Upper lobe of right lung (tissue), 1 donor: ENCODE measurements at places on chromosomes 12 and 14.

GRCh38 chr14:76846331-76847047, 20.3 kb downstream of the LRRC74A start:
- no peak for DNase-seq

DNA sequence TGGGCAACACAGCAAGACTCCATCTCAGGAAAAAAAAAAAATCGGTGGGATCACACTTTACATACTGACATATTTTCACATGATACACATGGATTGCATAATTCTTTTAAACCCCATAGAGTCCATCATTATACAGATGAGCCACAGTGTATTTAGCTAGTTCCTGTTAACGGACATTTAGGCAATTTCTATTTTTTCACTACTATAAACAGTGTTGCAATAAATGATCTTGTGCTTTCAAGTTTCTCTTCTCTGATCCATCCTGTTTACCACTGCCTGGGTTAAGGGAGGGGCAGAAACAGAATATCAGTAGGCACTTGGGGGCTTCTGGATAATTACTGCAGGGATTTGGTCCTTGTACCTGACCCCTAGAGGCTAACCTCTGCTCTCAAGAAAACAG, 43.4 kb upstream of the SPTLC2 start:
- DNase-seq, result no peak

GRCh38 chr12:65867394-65867793, 43.1 kb downstream of the HMGA2 start:
- DNase-seq, result no peak

GRCh38 chr14:106069804-106070625, 543.6 kb downstream of the TMEM121 start:
- no peak for DNase-seq

DNA sequence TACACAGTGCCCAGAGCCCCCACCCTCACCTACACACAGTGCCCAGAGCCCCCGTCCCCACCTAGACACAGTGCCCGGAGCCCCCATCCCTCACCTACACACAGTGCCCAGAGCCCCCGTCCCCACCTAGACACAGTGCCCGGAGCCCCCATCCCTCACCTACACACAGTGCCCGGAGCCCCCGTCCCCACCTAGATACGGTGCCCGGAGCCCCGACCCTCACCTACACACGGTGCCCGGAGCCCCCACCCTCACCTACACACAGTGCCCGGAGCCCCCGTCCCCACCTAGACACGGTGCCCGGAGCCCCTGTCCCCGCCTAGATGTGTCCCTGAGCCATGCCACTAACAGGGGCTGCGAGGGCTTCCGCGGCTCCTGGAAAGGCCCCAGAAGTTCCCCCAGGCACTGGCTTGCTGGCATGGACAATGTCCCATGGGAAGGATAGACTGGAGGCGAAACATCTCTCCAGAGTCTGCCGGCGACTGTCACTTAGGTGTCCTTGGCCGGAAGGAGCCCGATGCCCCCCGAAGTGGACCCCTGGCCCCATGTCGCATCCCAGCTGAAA, 146.0 kb downstream of the PIWIL1 start:
- no peak for DNase-seq

DNA sequence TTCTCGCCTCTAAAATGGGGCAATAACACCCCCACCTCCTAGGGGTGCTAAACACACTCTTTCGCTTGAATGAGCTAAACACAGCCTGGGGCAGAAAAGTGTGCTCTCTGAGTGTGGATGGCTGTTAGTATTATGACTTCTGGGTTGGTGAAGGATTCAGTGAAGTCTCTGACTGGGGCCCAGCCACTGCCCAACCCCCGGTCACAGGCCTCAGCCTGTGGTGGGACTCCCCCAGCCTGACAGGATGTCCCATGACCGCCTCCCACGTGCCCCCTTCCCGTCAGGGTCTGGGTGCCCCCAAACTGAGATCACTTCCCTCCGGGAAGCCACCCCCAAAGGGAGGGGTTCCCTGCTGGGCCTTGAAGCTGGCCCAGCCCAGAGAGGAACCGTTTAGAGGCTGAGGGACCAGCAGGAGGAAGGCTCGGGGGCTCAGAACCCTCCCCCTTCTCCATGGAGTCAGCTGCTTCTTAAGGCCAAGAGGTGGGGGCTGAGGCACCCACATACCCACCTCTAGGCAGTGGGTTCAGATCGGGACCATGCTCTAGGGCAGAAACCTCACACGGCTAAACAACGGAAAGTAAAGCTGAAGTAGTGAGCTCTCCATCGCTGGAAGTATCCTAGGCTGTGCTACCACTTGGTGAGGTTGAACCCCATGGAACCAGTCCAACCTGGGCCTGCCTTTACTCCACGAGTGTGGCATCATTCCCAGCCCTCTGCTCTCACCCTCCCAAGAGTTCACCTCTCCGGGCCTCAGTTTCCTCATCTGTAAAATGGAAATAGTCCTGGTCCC, 13.8 kb downstream of the DTX1 start:
- DNase-seq, result peak; percentile 82

- DNase-seq, result no peak
Measured at GRCh38 chr12:11885261-11886038, 185.3 kb upstream of the BCL2L14 start.

DNA sequence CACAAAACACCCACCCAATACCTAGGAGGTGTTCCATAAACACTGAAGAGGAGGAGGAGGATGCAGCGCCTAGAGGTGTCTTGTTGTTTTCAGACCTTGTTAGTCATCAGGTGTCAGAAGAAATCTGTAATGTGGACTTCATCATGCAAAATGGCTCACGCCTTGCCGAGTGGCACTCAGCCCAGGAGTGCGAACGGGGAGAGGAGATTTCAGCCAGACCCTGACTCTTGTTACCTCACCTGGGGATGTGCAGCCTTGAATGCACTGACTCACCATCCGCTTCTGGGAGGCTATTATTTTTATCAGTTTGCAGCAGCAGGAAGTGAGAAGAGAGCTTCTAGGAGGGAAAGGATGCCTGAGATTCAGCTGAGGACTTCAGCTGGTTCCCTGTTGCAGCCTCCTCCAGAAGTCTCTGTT, 48.2 kb upstream of the PLXNC1 start:
- DNase-seq, result no peak

DNA sequence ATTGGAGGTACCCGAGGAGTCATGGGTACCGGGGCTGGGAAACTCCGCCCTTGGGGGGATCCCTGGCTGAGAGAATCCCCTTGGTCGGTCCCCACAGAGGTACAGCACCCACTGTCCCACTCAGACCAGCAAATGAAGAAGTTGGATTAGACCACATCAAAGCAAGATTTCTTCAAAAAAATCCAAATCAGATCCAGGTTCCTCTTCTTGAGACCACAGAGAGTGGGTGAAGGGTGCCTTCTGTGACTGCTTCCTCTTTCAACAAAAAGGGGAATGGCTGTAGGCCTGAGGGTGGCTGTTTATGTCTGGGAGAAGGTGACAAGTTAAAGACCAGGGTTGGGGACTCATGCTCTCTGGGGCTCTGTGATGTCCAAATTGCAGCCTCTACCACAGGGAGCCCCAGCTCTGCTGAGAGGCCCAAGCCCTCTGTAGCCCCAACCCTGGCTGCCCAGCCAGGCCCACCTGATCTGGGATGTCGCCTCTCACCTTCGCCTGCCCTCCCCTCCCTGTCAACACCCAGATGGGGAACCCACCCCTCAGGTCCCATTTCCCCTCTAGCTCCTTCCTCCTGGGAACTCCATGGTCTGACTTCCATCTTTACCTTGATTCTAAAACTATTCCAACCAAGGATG, 50.9 kb downstream of the ZFP36L1 start:
- DNase-seq, result no peak

- DNase-seq, result peak; percentile 32
Measured at GRCh38 chr12:131213896-131214442, 260.3 kb downstream of the ADGRD1 start.

- no peak for DNase-seq
Measured at GRCh38 chr12:65892841-65893251, 68.6 kb downstream of the HMGA2 start.

- DNase-seq, result no peak
Measured at GRCh38 chr12:30977537-30978349, 51.2 kb downstream of the TSPAN11 start.

DNA sequence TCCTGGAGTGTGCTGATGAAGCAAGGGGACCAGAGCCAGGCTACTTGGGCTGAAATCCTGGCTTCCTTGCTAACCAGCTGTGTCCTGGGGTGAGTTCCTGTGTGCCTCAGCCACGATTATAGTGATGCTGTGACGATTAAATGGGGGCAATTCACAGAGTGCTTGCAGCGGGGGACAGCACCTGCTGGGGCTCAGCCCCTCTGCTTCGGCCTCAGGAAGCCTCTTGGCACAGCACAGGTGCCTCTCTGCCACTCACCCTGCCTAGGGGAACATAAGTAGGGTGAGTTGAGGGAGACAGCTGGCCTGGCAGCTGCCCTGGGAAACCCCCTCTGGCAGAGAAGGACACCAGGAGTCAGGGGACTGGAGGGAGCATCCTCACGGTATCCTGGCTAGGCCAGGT, 9.4 kb downstream of the KRT80 start:
- DNase-seq, result no peak

DNA sequence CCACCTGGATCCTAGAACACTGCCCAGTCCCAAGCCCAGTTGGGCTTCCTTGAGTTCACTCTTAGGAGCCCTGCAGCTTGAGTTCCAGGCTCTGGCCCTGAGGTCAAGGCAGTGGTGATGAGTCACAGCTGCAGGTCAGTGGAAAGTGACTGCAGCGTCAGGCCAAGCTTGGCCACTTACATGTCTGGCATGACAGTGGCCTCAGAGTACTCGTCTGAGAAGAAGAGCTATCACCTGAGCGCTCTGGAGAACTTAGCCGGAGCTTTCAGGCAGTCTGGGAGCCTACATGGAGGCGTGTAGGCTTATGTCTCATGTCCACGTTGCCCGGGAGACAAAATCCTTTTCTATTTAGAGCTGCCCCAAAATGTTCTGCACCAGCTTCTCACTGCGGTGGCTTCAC, 75.6 kb downstream of the ARL6IP4 start:
- DNase-seq, result no peak

DNA sequence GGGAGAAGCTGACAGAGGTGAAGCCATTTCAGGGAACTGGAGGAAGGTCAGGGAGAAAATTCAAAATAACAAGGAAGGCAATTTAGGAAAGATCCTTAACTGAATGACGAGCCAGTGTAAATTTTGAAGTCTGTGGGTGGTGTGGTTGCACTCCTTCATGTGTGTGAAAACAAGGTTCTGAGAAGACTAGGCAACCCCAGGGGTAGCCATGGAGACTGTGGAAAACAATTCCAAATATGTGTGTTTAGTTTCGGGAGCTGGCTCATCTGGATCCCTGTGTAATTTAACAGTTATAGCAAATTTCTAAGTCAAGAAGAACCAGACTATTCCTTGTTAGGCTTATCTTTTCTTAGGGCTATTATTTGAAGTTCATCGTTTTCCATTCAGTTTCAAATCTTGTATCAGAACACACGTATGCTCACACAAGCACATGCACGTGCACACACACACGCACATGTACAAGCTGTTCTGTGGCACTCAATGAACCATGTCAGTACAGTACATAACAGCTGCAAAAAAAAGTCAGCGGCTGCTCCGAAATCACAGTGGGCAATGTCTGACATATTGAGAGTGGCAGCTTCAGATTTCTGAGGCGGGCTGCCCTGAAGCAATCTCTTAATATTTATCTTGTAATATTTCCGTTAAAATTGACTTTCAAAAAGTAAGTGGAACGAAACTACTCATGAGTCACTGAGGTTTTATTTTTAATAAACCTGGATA, 411.2 kb downstream of the AEBP2 start:
- DNase-seq, result no peak

DNA sequence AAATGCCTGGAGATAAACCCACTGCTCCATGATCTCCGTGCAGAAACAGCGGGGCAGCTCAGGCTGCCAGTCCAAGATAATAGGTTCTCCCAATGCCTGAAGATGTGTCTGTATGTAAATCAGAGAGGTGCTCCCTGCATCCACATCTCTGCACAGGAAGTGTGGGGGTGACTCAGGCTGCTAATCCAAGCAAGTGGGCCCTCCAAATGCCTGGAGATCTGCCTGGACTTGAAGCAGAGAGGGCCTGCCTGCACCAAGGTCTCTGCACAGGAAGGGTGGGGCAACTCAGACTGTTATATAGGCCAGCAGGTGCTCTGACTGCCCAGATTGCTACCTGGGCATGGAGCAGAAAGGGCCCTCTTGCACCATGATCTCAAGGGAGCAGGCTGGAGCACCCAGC, 504.7 kb downstream of the LRFN5 start:
- peak; percentile 19 for DNase-seq

- DNase-seq, result no peak
Measured at GRCh38 chr14:55589171-55589570, 9.2 kb downstream of the KTN1 start.

- DNase-seq, result no peak
Measured at GRCh38 chr12:92608151-92609091, 94.4 kb upstream of the PLEKHG7 start.

GRCh38 chr14:78398216-78398615, 228.0 kb downstream of the NRXN3 start:
- DNase-seq, result no peak

GRCh38 chr12:130783110-130783715, 55.8 kb downstream of the STX2 start:
- DNase-seq, result no peak

GRCh38 chr12:113479590-113480335, 8.1 kb upstream of the LHX5 start:
- DNase-seq, result peak; percentile 69

DNA sequence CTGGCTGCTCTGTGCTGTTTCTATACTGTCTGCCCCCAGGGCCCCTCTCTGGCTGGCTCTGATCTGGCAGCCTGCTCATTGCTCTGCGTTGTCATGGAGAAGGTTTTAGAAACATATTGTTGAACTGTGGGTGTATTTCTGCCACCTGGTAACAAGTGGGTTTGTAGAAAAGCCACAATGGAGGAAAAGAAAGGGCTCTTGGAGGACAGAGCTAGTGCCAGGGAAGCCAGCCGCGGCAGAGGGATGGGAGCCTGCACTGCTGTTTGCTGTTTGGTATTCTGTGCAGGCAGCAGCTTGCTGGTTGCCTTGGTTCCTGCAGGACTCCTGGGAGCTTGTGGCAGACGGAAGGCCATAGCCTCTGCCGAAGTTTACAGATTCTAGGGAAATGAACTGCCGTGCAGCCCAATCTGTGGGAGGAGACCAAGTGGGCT, 15.1 kb downstream of the CCDC177 start:
- DNase-seq, result no peak

GRCh38 chr14:72165229-72165698, 233.0 kb downstream of the RGS6 start:
- DNase-seq, result no peak

- DNase-seq, result no peak
Measured at GRCh38 chr14:74855945-74856344, 20.0 kb downstream of the PROX2 start.

DNA sequence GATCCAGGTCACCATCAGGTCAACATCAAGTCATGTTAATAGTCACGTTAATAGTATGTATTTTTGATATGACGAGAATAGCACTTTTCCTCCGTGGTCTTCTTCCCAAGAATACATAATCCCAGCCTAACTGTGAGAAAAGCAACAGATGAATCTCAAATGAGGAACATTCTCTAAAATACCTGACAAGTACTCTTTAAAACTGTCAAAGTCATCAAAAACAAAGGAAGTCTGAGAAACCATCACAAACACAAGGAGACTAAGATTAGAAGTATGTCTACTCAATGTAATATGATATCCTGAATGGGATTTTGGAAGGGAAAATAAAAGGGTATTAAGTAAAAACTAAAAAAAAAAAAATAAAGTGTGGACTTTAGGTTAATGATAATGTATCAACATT, 36.8 kb upstream of the GLIPR1 start:
- no peak for DNase-seq
